Right lobe of liver (tissue), 6 donors: ENCODE measurements at places on chromosomes 12 and 14. TPM values are rescaled to one million over a fixed set of nuclear protein-coding genes. Genes with fewer than 3 reads are reported as not detected.

- no peaks in the 10 kb centered on the region for H3K36me3 ChIP-seq
- no peak overlapping the region for H3K27ac ChIP-seq
- H3K27me3 ChIP-seq: no peaks in the 10 kb centered on the region
Measured at GRCh38 chr14:79554816-79555215, 656.5 kb downstream of the DIO2 start.

- no peaks in the 10 kb centered on the region for H3K36me3 ChIP-seq
- peaks cover 16% of the 10 kb centered on the region for H3K4me1 ChIP-seq
- DNase-seq: peak; percentile 84
- no peaks in the 10 kb centered on the region for H3K27me3 ChIP-seq
- H3K27ac ChIP-seq: peak overlapping the region; percentile 95
Measured at GRCh38 chr12:106248312-106248845, 559 bp upstream of the CKAP4 start.

DNA sequence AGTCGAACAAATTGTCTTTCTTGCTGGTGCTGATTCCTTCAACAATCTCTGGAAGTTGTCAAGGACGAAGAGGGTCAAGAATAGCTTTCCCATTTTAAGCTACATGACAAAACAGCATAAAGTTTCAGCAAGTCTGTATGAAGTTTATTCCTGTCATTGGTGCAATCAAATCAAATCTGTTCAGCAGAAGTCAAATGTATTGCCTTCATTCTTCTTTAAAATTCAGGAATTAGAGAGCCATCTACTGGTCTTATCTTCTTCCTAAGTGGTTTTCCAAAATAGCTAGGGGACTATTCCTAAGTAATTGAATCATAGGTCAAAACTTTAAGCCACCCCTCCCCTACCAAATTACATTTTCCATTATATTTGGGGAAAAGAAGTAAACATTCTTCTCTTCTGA lies 990.2 kb downstream of the GALC start:
- DNase-seq: no peak
- H3K4me3 ChIP-seq: no peak overlapping the region
- no peaks in the 10 kb centered on the region for H3K27me3 ChIP-seq
- H3K4me1 ChIP-seq: no peaks in the 10 kb centered on the region
- H3K27ac ChIP-seq: no peak overlapping the region

GRCh38 chr14:61385002-61385685 lies 63.8 kb downstream of the PRKCH start:
- H3K27me3 ChIP-seq: no peaks in the 10 kb centered on the region
- no peaks in the 10 kb centered on the region for H3K4me1 ChIP-seq
- no peak overlapping the region for H3K27ac ChIP-seq
- H3K4me3 ChIP-seq: no peak overlapping the region

GRCh38 chr12:71397433-71397954 lies 42.1 kb upstream of the LGR5 start:
- DNase-seq: no peak
- H3K36me3 ChIP-seq: no peaks in the 10 kb centered on the region
- no peak overlapping the region for H3K4me3 ChIP-seq
- H3K27me3 ChIP-seq: no peaks in the 10 kb centered on the region

- H3K36me3 ChIP-seq: no peaks in the 10 kb centered on the region
- no peak for DNase-seq
- H3K4me1 ChIP-seq: no peaks in the 10 kb centered on the region
- no peaks in the 10 kb centered on the region for H3K27me3 ChIP-seq
Measured at GRCh38 chr14:38442208-38442607, 186.3 kb upstream of the CLEC14A start.

- H3K27ac ChIP-seq: no peak overlapping the region
- no peak overlapping the region for H3K4me3 ChIP-seq
- no peaks in the 10 kb centered on the region for H3K27me3 ChIP-seq
Measured at GRCh38 chr12:41943671-41944070, 201.0 kb downstream of the GXYLT1 start.

GRCh38 chr14:76581592-76581991 lies 179.7 kb upstream of the VASH1 start:
- no peak overlapping the region for H3K27ac ChIP-seq
- H3K4me3 ChIP-seq: no peak overlapping the region
- H3K36me3 ChIP-seq: no peaks in the 10 kb centered on the region
- H3K4me1 ChIP-seq: no peaks in the 10 kb centered on the region
- no peaks in the 10 kb centered on the region for H3K27me3 ChIP-seq

- DNase-seq: peak; percentile 81
- peak overlapping the region; percentile 83 for H3K27ac ChIP-seq
- peaks cover 8% of the 10 kb centered on the region for H3K36me3 ChIP-seq
- peak overlapping the region; percentile 44 for H3K4me3 ChIP-seq
Measured at GRCh38 chr12:7130701-7131501, 730 bp downstream of the CLSTN3 start.

DNA sequence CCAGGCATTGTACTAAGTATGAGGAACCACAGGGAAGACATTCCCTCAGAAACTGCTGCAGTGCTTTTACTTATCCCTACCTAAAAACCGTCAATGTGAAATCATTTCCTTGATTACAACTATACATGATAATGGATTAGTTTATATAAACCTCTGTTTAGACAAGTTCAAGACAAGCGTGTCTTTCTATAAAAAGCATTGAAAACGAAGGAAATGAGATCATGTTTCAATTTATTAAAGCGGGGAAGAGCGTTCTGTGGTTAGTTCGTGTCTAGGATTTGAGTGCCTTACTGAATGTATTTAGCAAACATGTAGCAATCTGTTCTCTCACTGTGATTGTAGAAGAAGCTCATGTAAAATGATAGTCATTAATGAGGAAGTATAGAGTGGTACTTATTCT lies 37.5 kb downstream of the GALC start:
- DNase-seq: no peak
- no peaks in the 10 kb centered on the region for H3K4me1 ChIP-seq
- no peaks in the 10 kb centered on the region for H3K36me3 ChIP-seq

GRCh38 chr12:123442774-123443173 lies 6.3 kb upstream of the RILPL2 start:
- no peak for DNase-seq
- H3K4me3 ChIP-seq: no peak overlapping the region
- H3K27me3 ChIP-seq: no peaks in the 10 kb centered on the region

DNA sequence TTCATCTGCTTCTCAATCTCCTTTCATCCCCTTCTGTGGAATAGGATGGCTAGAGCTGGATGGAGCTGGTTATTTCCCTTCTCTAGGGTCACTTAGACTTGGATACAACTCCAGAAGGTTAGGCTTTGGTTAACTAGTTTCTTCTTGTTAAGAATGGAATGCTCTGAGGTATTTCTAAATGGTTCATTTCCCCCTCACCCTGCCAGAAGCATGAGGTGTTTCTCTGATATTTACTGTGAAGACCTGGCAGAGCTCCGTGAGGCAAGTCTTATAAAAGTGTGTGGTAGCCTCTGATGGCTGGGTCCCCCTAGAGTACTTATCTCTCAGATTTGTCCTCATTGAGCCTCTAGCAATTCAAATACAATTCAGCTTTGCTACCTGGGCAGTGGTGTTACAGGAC lies 207.9 kb downstream of the SLC16A7 start:
- DNase-seq: no peak
- H3K4me1 ChIP-seq: no peaks in the 10 kb centered on the region
- H3K36me3 ChIP-seq: no peaks in the 10 kb centered on the region
- H3K27ac ChIP-seq: no peak overlapping the region
- H3K4me3 ChIP-seq: no peak overlapping the region
- H3K27me3 ChIP-seq: no peaks in the 10 kb centered on the region

DNA sequence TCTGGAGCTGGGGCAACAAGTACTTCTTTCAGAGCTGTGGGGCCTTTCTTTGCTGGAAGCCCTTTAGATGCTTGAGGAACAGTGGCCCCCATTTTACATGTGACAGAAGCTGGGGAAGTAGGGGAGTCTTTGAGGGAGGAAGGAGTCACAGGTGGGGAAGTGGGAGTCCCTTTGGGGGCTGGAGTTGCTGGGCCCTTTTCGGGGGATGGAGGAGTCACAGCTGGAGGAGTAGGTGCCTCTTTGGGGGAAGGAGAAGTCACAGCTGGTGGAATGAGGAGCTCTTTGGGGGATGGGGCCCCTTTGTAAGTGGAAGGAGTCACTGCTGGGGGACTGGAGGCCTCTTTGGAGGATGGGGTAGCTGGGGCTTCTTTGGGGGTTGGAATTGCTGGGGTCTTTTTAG lies 8.6 kb downstream of the NACA start:
- peaks cover 8% of the 10 kb centered on the region for H3K4me1 ChIP-seq
- no peak overlapping the region for H3K27ac ChIP-seq
- no peak overlapping the region for H3K4me3 ChIP-seq

- H3K4me1 ChIP-seq: no peaks in the 10 kb centered on the region
- DNase-seq: no peak
- H3K36me3 ChIP-seq: no peaks in the 10 kb centered on the region
Measured at GRCh38 chr14:89626233-89626806, 209.3 kb upstream of the FOXN3 start.

DNA sequence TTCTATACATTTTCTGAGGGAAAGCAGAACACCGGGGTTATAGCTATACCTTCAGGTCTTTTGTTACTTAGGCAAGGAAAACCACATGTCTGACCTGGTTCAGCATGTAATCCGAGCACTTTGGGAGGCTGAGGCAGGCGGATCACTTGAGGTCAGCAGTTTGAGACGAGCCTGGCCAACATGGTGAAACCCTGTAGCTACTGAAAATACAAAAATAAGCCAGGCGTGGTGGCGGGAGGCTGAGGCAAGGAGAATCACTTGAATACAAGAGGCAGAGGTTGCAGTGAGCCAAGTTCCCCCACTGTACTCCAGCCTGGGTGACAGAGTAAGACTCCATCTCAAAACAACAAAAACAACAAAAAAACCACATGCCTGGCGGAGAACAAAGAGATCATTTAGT lies 177.6 kb downstream of the ACSS3 start:
- DNase-seq: no peak
- H3K36me3 ChIP-seq: no peaks in the 10 kb centered on the region
- no peaks in the 10 kb centered on the region for H3K27me3 ChIP-seq
- no peak overlapping the region for H3K27ac ChIP-seq
- H3K4me3 ChIP-seq: no peak overlapping the region

DNA sequence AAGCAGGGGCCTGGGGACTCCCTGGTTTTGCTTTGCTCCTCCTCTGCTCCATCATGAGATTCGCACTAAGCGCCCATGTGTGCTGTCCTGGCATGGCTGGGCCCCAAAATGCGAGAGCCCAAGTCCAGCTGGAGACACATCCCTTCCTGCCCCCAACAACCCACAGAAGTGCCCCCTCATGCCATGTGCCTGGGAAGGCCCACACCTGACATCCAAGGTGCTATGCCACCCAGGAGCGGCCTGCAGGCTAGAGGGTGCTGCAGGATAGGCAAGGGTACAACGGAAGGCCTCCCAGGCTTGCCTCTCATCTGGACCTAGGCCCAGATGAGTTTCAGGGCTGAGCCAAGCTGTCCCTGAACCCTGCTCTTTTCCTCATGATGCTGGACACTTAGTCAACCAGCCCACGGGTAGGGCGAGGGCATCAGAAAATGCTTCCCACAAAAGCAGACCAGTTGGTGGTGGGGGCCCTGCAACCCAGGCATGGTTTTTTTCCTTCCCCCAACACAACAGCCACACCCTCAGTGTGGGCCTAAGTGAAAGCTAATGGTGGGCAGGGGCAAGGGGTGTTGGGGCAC lies 13.2 kb upstream of the KRT80 start:
- H3K27ac ChIP-seq: no peak overlapping the region
- H3K4me3 ChIP-seq: no peak overlapping the region
- H3K27me3 ChIP-seq: no peaks in the 10 kb centered on the region
- H3K4me1 ChIP-seq: no peaks in the 10 kb centered on the region
- DNase-seq: peak; percentile 24
- no peaks in the 10 kb centered on the region for H3K36me3 ChIP-seq

GRCh38 chr12:25792031-25792430 lies 166.5 kb upstream of the RASSF8 start:
- no peaks in the 10 kb centered on the region for H3K27me3 ChIP-seq
- no peak overlapping the region for H3K4me3 ChIP-seq
- no peak for DNase-seq
- H3K36me3 ChIP-seq: no peaks in the 10 kb centered on the region

DNA sequence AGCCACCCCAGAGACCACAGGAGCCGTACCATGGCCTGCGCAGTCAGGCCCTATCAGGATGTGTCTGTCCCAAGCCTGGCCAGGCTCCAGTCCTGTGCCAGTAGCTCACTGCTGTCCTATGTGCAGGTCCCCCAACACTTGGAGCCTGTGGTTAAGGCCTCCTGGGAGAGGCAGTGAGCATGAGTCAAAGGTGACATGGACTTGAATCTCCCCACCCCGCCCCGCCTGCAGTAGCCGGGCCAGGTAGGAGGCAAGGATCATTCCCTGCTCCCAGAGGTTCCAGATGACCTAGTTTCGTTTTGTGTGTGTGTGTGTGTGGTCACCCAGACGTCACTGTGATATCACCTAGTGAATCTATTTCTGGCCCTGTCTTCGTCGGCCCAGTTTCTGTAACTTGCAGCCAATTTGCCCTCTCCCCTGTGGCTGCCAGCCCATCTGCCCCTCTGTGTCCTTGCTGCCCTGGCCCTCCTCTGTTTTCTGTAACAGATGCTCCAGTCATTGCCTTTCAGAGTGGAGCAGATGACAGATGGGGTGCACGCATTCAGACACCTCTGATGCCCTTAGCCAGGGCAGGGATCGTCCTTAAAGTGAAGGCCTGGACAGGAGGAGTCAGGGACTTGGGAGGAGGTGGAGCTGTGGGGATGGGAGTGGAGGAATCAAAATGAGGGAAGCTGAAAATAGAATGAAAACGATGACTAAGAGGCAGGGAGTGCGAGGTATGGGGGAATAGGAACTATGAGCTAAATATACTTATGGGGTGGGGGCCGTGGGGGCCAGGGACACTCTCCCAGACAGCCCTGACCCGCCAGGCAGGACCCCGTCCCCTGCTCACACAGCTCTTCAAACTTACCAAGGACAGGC lies 37.4 kb downstream of the SLC6A12 start:
- peak overlapping the region; percentile 77 for H3K27ac ChIP-seq
- H3K4me1 ChIP-seq: peaks cover 8% of the 10 kb centered on the region
- no peaks in the 10 kb centered on the region for H3K27me3 ChIP-seq
- H3K36me3 ChIP-seq: no peaks in the 10 kb centered on the region

GRCh38 chr14:103522649-103523574 lies at the start of gene CKB:
TSS of gene CKB (minus strand) at chr14:103522830. CDS start at chr14:103522493, 337 bp downstream.
- no peaks in the 10 kb centered on the region for H3K36me3 ChIP-seq
- H3K4me1 ChIP-seq: peaks cover 16% of the 10 kb centered on the region
- H3K27ac ChIP-seq: no peak within 1 kb of the TSS
- H3K27me3 ChIP-seq: no peaks in the 10 kb centered on the region

- no peaks in the 10 kb centered on the region for H3K36me3 ChIP-seq
- no peaks in the 10 kb centered on the region for H3K27me3 ChIP-seq
- H3K27ac ChIP-seq: no peak overlapping the region
- H3K4me3 ChIP-seq: no peak overlapping the region
Measured at GRCh38 chr14:87630846-87631245, 362.1 kb downstream of the GALC start.

GRCh38 chr14:82642425-82642824 lies 1108.8 kb upstream of the SEL1L start:
- no peak overlapping the region for H3K4me3 ChIP-seq
- no peak overlapping the region for H3K27ac ChIP-seq
- DNase-seq: no peak
- H3K36me3 ChIP-seq: no peaks in the 10 kb centered on the region
- H3K4me1 ChIP-seq: no peaks in the 10 kb centered on the region
- no peaks in the 10 kb centered on the region for H3K27me3 ChIP-seq

Gene SRP54
- 43.6 TPM for total RNA-seq

Gene EIF2S3B
- total RNA-seq: 0.24 TPM

Gene ZNF219
- total RNA-seq: 8.9 TPM

Gene CATSPERB
- 0.38 TPM for total RNA-seq

Gene FSCB
- not detected for total RNA-seq

Gene MYH6
- 1.00 TPM for total RNA-seq
